Activated CD8-positive, alpha-beta T cell treated with anti-CD3 and anti-CD28 coated beads for 36 hours (primary cell): ENCODE measurements at places on chromosomes 4 and X.

- no peaks in the 10 kb centered on the region for H3K36me3 ChIP-seq
- no peak overlapping the region for H3K27ac ChIP-seq
- no peaks in the 10 kb centered on the region for H3K27me3 ChIP-seq
- H3K4me3 ChIP-seq: no peak overlapping the region
- H3K4me1 ChIP-seq: no peaks in the 10 kb centered on the region
Observed at GRCh38 chr4:95516528-95517017, 32.2 kb downstream of the UNC5C start.

DNA sequence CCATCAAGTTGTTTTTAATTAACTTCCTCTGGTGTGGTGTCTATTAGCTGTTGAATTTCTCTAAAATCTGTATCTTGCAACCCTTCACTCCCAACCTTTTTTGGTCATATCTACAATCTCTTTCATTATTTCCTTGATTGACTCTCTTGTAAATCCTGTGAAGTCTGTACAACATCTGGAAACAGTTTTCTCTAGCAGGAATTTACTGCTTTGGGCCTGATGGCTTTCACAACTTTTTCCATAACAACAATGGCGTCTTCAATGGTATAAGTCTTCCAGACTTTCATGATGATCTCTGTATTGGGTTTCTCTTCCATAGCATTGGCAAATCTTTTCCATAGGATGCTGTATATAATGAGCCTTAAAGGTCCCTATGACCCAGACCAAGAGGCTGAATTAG lies 49.0 kb downstream of the TBC1D19 start:
- H3K36me3 ChIP-seq: peaks cover 9% of the 10 kb centered on the region
- DNase-seq: no peak
- H3K27me3 ChIP-seq: no peaks in the 10 kb centered on the region
- no peak overlapping the region for H3K4me3 ChIP-seq
- H3K27ac ChIP-seq: no peak overlapping the region
- H3K4me1 ChIP-seq: no peaks in the 10 kb centered on the region

DNA sequence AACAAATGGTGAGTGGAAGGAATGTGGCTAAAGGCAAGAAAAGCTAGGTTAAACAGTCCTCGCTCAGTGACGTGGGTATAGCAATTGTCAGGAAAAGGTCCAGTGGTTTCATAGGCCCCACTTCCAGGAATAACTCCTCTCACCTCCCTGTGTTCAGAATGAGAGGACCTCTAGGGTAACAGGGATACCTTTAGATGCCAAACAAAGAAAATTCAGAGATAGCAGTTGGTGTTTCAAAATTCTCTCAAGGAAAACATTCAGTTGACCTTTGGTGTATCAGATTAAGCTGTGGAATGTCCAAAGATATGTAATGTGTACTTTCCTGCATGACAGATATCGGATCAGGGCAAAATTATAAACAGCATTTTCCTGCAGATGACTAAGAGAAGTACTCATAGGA lies 155.9 kb downstream of the ARHGAP6 start:
- DNase-seq: no peak
- no peaks in the 10 kb centered on the region for H3K27me3 ChIP-seq
- no peak overlapping the region for H3K27ac ChIP-seq
- H3K36me3 ChIP-seq: no peaks in the 10 kb centered on the region
- no peak overlapping the region for H3K4me3 ChIP-seq
- no peaks in the 10 kb centered on the region for H3K4me1 ChIP-seq

- no peaks in the 10 kb centered on the region for H3K4me1 ChIP-seq
- no peaks in the 10 kb centered on the region for H3K36me3 ChIP-seq
- no peak overlapping the region for H3K4me3 ChIP-seq
- peaks cover 7% of the 10 kb centered on the region for H3K27me3 ChIP-seq
Observed at GRCh38 chr4:182764642-182765041, 152.5 kb downstream of the DCTD start.

DNA sequence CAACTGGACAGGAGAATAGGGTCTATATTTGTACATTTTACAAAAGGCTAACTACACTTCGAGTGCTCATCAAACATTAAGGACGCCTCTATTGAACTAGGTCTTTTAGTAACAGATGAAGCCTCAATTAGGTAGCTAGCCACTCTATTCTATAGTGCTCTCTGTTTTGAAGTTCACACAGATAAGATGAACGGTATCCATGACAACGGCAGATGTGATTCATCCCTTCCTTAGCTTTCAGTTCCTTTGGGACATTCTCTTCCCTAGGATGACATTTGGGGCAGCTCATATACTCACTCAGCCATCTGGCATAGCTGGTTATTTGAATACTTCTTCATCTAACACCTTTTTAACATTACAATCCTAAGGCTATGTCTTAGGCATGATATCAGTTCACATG lies 62.4 kb upstream of the WDFY3 start:
- DNase-seq: no peak
- H3K27me3 ChIP-seq: no peaks in the 10 kb centered on the region
- no peaks in the 10 kb centered on the region for H3K36me3 ChIP-seq
- H3K4me1 ChIP-seq: no peaks in the 10 kb centered on the region
- H3K4me3 ChIP-seq: no peak overlapping the region

- H3K27ac ChIP-seq: no peak overlapping the region
- no peak overlapping the region for H3K4me3 ChIP-seq
- peaks cover 29% of the 10 kb centered on the region for H3K27me3 ChIP-seq
- no peaks in the 10 kb centered on the region for H3K36me3 ChIP-seq
- H3K4me1 ChIP-seq: no peaks in the 10 kb centered on the region
Observed at GRCh38 chr4:100070868-100071267, 119.4 kb downstream of the DDIT4L start.

DNA sequence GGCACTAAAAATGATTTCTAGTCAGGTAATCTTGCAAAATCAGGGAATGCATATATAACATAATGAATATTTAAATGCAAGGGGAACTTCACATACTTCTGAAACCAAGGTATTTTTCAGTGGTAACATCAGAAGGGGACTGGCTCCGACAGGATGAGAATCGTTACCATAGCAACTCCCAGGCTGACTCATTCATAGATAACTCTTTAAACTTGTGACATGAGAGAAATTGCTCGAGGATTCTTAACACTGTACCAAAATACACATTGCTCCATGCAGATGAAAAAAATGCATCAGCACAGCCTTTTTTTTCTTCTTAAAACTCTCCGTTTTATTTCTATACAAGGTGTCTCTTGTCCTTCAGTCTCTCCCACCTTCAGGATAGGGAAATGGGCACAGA lies 114.3 kb downstream of the GABRB1 start:
- DNase-seq: peak; percentile 7
- H3K4me3 ChIP-seq: no peak overlapping the region
- no peak overlapping the region for H3K27ac ChIP-seq

DNA sequence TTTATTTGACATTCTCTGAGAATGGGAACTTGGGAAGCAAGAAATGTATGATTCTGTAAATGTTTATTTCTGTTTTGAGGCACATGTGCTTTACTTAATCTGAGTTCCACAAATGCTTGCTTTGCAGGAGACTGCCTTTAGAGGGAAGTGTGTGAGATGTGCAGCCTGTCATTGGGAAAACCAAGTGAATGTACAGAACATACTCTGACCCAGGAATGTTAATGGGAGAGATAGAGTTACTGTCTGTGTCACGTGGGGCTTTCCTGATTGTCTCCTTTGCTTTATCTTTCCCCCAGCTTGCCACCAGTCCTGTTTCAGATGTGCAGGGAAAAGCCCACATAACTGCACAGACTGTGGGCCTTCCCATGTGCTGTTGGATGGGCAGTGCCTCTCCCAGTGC lies 218.6 kb upstream of the ANXA3 start:
- H3K27ac ChIP-seq: no peak overlapping the region
- no peak for DNase-seq
- no peaks in the 10 kb centered on the region for H3K4me1 ChIP-seq
- peaks cover 4% of the 10 kb centered on the region for H3K27me3 ChIP-seq
- no peaks in the 10 kb centered on the region for H3K36me3 ChIP-seq
- no peak overlapping the region for H3K4me3 ChIP-seq

DNA sequence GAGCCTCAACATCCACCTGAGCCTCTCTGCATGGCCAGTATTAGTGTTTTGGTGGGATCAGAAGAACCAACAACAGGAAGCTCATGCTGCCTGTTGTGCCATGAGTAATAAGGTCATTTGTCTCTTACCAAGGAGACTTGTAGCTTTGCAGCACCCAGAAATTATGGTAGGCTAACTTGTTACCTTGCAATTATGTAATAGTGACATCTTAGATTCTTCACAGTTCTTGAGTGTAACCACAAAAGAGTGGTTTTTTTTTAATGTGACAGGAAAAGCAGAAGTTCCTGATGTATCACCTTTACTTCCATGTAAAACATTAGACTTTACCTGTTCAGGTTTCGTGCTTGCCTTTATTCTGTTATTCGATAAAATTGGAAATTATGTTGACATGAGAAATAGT lies 263.9 kb upstream of the CXXC4 start:
- peaks cover 10% of the 10 kb centered on the region for H3K4me1 ChIP-seq
- H3K4me3 ChIP-seq: no peak overlapping the region
- no peaks in the 10 kb centered on the region for H3K36me3 ChIP-seq
- H3K27ac ChIP-seq: no peak overlapping the region
- no peak for DNase-seq

- no peak overlapping the region for H3K4me3 ChIP-seq
- no peaks in the 10 kb centered on the region for H3K4me1 ChIP-seq
- H3K27me3 ChIP-seq: no peaks in the 10 kb centered on the region
- DNase-seq: no peak
- no peaks in the 10 kb centered on the region for H3K36me3 ChIP-seq
Observed at GRCh38 chr4:133320576-133321170, 171.6 kb downstream of the PCDH10 start.

DNA sequence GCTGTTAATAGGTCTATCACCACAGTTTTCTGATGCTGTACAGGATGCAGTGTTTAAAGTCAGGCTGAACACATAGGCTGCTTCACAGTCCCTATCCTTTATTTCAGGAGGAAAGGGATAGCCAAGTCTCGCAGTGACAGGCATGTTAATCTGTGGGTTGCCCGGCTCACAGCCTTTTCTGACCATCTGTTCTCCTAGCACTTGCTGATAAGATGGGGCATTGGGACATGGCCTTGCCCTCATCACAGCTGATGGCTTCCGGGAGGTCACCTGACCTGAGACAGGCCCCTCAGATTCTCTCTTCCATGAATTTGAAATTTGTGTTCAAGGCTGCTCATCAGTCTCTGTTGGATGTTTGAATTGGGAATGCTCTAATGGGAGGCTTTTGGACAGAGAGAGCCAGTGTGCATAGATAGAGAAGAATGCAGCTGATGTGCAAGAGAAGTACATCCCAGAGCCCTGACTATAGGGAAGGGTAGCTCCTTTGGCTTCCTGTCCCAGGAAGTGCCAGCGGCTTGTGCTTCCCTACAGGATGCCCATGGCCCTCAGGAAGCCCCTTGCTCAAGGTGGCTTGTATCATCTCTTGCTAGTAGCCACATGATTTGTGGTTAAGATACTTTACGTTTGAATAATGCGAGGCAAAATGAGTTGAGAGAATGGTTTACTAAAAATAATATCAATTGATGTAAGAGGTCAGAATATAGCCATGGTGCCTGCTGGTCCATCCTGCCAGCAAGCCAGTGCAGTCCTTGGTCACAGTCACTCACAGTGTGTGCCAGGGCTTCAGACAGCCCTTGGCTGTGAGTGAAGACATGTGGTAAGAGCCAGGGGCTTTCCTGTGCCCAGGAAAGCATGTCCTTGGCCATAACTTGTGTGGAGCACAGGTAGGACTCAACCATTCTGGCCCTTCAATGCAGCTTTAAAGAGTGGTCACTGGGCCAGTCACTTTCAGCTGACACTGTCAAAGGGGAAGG lies 88.6 kb downstream of the TSPAN7 start:
- H3K4me3 ChIP-seq: no peak overlapping the region
- H3K27me3 ChIP-seq: no peaks in the 10 kb centered on the region
- H3K36me3 ChIP-seq: no peaks in the 10 kb centered on the region
- H3K4me1 ChIP-seq: no peaks in the 10 kb centered on the region

DNA sequence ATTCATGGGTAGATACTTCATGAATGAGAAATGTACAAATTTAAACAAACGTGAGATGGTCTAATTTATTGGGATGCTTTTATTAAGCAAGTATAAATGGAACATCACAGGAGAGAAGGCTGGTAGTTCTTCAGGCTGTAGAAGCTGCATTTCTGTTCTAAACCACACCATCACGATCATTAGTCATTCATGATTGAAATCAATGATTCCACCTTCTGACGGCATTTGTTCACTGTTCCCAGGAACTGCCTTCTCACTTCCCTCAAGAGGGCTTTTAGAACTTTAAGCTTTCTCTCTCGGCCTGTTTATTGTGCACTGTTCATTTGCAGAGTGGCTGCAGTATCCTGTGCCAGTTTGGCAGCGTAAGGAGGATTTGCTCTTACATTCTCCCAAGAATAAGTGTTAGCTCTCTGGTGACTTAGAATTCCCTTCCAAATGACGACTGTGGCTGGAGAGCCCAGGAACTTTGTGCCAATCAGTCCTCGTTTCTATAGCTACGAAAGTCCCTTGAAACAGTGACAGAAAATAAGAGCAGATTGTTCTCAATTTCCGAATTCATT lies 54.7 kb downstream of the MFAP3L start:
- DNase-seq: no peak
- H3K27ac ChIP-seq: no peak overlapping the region
- peaks cover 5% of the 10 kb centered on the region for H3K27me3 ChIP-seq

DNA sequence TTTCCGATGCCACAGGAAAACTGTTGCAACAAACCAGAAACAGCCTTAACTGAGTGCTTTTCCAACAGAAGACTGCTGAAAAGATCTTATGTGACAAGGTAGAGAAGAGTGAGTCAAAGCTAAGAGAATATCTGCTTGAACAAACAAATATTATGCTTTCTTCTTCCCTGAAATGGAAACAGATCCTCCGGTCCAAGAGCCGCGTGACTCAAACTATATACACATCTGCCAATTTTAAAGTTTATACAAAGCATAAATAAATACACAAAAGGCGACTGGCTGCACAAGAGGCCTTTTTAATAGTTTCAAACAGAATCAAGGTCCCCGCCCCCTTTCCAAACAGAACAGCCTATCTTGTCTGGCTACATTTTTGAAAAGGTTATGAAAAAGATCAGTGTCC lies 329.7 kb upstream of the F9 start:
- no peaks in the 10 kb centered on the region for H3K4me1 ChIP-seq
- no peak overlapping the region for H3K27ac ChIP-seq

- H3K4me1 ChIP-seq: peaks cover 8% of the 10 kb centered on the region
- H3K27ac ChIP-seq: no peak overlapping the region
- no peaks in the 10 kb centered on the region for H3K27me3 ChIP-seq
- no peak for DNase-seq
- no peaks in the 10 kb centered on the region for H3K36me3 ChIP-seq
Observed at GRCh38 chr4:3010577-3010976, 47.2 kb downstream of the GRK4 start.

- no peaks in the 10 kb centered on the region for H3K27me3 ChIP-seq
- peak overlapping the region; percentile 77 for H3K4me3 ChIP-seq
- H3K4me1 ChIP-seq: peaks cover 65% of the 10 kb centered on the region
- DNase-seq: no peak
- H3K36me3 ChIP-seq: peaks cover 7% of the 10 kb centered on the region
Observed at GRCh38 chr4:38662522-38663089, 1.4 kb upstream of the KLF3 start.

DNA sequence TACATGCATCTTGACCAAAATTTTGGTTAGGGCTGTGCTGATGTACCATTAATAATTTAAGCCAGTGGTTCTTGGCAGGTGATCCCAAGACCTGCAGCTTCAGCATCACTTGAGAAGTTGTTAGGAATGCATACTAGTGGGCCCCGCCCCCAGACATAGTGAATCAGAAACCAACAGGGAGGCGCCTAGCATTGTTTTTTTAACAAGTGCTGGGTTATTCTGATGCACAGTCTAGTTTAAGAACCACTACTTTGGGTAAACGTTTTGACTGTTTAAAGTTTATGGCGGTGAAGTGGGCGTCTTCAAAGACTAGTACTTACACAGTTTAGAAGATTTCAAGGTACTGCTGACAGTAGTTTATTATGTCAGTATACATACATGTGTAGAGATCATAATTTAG lies 23.6 kb downstream of the FAM199X start:
- no peak overlapping the region for H3K27ac ChIP-seq
- H3K27me3 ChIP-seq: no peaks in the 10 kb centered on the region
- H3K4me3 ChIP-seq: no peak overlapping the region

- no peaks in the 10 kb centered on the region for H3K27me3 ChIP-seq
- H3K4me3 ChIP-seq: no peak overlapping the region
- H3K36me3 ChIP-seq: peaks cover 44% of the 10 kb centered on the region
- DNase-seq: no peak
Observed at GRCh38 chr4:13612569-13612968, 15.0 kb downstream of the BOD1L1 start.
